ENCODE measurements at places on chromosomes 16 and 17.

GRCh38 chr17:79748295-79749099 lies 17.8 kb downstream of the ENPP7 start:
- no peak for DNase-seq

DNA sequence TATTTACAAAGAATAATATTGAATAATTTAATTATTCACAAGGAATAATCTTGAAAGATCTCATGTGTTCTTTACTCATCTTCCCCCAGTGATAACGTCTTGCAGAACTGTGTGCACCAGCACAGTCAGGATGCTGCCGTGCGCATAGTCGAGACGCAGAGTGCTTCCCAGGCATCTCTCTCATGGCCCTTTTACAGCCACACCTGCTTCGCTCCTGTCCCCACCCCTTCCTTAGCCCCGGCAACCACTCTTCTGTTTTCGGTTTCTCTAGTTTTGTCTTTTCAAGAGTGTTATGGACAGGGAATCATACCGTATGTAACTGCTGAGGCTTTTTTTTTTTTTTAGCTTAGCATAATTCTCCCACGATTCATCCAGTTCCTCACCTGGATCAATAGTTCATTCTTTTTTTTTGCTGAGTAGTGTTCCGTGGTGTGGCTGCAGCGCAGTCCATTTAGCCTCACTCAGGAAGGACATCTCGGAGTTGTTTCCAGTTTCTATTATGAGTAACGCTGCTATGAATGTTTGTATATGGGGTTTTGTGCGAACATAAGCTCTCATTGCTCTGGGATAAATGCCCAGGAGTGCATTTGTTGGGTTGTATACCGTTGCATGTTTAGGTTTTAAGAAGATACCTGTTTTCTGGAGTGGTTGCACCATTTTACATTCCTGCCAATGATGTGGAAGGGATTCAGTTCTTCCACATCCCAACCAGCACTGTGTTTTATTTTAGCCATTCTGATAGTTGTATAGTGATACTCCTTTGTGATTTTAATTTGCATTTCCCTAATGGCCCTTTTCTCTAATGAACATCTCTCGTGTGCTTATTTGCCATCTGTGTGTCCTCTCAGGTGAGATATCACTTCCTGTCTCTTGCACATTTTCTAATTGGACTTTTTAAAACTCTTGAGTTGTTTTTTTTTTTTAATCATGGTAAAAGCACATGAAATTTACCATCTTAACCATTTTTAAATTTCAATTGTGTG lies 47.6 kb downstream of the SEC14L1 start:
- peak; percentile 84 for DNase-seq

DNA sequence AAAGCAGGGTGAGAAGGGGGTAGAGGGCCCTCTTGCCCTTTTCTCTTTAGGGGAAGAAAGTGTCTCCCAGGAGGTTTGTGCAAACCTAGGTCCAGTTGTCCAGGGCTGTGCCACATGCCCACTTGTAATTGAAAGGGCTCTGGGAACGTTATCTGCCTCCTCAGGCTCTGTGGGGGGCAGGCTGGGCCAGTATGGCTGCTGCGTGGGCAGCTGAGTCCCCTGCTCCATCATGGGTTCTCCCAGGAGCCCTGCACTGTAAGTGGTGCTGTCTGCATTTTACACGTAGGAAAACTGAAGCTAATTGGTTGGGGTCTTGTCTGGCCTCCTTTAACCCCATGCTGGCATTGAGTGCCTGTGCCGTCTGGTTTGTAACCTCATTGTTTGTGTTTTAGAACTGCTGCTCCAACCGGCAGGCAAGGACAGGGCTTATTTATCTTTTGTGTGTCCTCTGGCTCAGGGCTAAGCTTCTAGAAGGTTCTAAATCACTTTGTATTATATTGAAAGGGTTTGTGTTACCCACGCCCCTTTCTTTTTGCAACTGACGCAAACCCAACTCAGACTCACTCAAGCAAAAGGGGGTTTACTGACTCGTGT lies 117.7 kb upstream of the CIBAR2 start:
- DNase-seq: no peak

DNA sequence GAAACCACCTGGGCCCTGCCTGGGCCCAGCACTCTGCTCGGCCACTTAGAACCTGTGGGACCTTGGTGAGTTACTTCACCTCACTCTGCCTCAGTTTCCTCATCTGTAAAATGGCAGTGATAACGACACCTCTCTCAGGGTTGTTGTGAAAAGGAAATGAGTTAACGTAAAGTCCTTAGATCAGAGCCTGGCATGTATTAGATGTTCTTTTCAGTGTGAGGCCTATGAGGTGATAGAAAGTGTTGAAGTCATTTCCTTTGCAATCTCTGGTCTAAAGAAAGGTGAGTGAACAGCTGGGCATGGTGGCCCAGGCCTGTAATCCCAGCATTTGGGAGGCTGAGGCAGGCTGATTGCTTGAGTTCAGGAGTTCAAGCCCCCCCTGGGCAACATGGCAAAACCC lies 51.7 kb upstream of the LGALS9 start:
- no peak for DNase-seq

GRCh38 chr17:40086150-40087044 lies 14.0 kb downstream of the NR1D1 start:
- DNase-seq: peak; percentile 51
